ENCODE measurements at places on chromosomes 2 and 18.
A peak's percentile ranks its signal among the peaks of the same experiment; 100 is the strongest.

- DNase-seq: no peak
These were observed 219.3 kb upstream of the TNP1 start for GRCh38 chr2:217079165-217079564.

GRCh38 chr2:239275847-239276831, 124.7 kb downstream of the HDAC4 start:
- no peak for DNase-seq

DNA sequence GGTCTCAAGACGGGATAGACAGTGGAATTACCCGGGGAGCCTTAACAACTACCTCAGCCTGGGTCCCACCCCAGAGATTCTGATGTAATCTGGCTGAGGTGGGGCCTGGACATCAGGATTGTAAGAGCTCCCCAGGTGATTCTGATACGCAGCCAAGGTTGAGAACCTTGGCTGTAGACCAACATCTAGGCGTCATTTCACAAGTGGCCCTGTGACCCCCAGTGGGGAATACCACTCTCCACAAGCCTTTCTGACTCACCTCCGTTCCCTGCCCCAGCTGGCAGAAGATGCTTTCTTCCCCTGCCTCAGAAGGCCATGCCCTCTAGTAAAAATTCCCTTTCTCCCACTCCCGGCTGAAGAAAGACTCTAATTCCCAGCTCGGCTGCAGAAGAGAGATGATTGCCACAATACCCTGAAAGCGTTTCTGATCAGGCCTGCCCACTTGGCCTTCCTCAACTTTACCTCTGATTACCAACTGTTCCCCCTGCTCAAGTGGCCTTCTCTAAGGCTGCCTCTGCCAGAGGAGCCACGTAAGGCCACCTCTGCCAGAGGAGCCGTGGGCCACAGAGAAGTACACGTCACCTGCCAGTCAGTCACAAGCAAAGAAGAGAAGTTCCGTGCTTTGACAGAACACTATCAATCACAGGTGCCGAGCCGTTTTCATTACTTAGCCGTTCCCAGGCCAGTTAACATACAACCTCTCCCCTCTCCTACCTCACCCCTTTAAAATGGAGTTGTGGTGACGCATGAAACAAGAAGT, 116.8 kb upstream of the PKDCC start:
- no peak for DNase-seq

- DNase-seq: no peak
These were observed 7.2 kb downstream of the BABAM2 start for GRCh38 chr2:27897717-27898116.

- DNase-seq: no peak
These were observed 8.9 kb downstream of the ADAM23 start for GRCh38 chr2:206452242-206452641.

GRCh38 chr2:227205701-227206100, 41.3 kb downstream of the COL4A3 start:
- DNase-seq: no peak

- no peak for DNase-seq
These were observed 132.3 kb downstream of the CAMKMT start for GRCh38 chr2:44494006-44494405.

- no peak for DNase-seq
These were observed 24.3 kb downstream of the STAT4 start for GRCh38 chr2:191126386-191127085.

- DNase-seq: no peak
These were observed 2.9 kb downstream of the NEDD4L start for GRCh38 chr18:58046794-58047555.

DNA sequence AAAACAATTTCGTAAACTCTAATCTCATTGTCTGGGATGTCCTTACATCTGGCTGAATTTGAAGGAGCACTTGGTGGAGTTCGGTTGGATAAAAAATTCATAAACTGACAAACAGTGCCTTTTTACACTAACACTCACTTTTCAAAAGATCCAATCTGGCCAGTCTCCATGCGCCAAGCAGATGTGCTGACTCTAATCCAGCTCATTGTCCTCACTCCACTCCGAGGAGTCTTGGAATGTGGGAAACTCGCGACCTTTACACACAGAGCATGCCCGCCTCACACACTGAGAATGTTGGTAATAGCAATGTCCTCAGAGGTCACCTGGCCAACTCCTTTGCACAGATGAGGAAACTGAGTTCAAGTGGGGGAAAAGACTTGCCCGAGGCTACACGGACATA, 66.8 kb downstream of the XDH start:
- no peak for DNase-seq

DNA sequence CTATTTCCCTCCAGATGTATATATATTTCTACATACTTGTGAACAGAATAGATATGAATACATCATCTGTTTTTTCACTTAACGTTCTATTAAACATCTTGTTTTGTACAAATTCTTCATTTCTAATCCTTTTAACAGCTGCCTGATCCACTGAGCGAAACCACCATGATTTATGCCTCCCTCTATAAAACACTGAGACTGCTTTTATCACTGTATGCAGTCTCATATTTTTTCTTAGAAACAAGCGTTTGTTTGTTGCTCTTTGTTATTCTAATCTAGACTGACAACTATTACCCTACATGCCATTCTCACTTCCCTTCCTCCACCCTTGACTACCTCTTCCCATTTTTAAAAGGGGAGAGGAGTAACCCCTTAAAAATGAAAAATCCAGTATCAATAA, 88.2 kb downstream of the DTNB start:
- DNase-seq: no peak

DNA sequence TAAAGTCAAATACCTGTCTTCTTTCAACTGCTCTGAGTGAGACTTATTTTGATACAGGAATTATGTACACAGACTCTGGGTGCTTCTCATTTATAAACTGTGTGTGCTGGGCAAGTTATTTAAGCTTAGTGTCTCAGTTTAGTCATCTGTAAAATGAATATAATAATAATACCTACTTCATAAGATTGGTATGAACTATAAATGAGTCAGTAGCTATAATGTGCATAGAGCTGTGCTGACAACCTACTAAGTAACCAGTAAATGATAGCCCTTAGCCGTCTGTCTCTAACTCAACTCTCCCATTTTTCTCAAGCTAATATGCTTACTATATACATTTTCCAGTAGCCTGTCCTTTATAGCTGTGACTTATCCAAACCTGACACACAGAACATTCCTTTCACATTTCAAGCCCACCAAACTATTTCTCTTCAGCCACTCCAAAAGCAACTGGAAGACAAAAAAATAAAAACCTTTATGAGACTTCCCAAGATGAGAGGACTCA, 319.8 kb downstream of the ETAA1 start:
- DNase-seq: no peak

DNA sequence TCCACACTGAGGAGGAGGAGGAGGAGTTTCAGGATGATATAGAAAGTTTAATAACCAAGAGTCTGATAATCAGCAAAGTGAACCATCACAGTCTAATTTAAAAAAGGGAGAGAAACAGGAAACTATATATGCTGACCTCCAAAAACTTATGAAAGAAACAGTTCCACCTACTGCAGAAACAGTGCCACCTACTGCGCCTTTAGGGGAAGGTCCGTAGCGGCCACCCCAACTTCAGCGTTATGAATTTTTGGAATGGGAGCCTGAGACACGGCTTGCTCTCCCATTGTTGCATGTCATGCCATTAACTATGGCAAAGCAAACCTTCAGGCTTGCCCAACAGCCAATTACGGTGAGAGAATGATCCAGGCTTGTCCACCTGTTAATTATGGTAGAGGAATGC, 1719.2 kb upstream of the LRRTM1 start:
- DNase-seq: no peak

DNA sequence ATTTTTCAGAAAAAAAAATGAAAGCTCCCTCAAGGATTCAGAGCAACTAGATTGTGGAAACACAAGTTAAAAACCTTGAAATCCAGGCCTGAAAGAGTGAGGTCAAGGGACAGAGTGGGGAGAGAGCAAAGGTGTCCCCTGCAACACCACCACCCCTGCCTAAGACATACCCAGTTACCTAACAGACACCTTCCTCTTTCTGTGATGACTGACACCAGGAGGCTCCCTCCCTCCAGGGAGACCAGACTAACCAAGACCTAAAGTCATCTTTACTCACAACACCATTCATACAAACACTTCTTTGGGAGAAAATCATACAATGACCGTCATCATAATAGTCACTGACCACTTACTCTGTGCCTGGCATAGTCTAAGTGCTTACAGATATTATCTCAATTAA, 151.8 kb upstream of the NABP1 start:
- no peak for DNase-seq

DNA sequence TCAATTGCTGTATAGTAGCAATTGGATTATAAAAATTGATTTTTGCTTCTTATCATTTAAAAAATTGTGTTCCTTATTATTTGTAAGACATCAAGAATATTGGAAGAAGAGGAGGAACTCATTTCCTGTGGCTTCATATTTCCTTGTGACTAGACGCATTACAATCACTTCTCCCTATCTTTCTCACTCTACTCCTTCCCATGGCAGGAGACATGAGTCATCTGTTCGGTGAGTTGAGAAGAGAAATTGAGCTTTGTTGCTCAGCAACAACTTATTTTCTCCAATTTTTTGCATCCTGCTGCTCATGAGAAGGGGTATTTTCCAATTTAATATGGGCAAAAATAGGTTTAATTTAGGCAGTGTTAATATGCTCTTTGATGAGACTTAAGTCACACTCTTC, 1783.9 kb downstream of the SUCLG1 start:
- DNase-seq: no peak

DNA sequence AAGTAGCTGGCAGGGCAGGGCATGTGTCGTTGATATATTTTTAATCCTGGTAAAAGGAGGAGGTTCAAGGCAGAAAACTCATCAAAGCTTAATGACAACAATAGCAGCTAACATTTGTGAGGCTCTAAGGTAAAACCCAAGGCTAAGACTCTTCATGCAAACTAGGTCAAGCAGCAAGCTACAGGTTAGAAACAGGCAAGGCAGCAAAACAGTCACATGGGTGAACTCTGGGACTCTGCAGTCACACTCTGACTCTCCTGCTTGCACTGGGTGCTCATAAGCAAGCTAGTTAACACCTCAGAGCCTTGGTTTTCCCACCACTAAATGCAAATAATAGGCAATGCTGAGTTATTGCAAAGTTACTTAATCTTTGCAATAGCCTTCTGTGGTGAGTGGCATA, 7.9 kb downstream of the IL1RN start:
- DNase-seq: no peak

GRCh38 chr2:138469411-138469810, 32.2 kb upstream of the SPOPL start:
- no peak for DNase-seq

GRCh38 chr2:215190588-215190987, 52.2 kb upstream of the ABCA12 start:
- DNase-seq: no peak

GRCh38 chr18:5543036-5543680, 639 bp downstream of the EPB41L3 start:
- no peak for DNase-seq

DNA sequence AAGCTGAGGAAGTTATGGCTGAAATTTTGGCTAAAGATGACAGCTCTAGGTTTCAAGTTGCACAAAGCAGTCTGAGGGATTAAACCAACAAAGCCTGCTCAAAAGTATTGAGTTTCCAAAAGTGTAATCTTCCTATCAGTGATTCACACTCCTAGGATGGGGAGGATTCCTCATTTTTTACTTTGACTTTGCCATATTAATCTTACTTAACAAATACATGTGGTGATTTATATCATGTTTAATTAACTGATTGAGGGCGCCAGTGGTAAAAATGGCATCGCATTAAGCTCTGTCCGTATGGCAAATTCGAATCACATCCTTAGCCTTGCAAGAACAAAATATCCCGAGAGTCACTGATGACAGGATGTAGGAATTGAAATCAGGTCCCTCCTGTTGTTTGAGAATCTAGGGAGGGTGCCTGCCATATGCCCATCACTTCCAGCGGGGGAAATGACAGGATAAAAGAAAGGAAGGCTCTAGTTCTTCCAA, 78.1 kb upstream of the ETAA1 start:
- DNase-seq: no peak

GRCh38 chr2:239267288-239267951, 133.4 kb downstream of the HDAC4 start:
- peak; percentile 95 for DNase-seq

- DNase-seq: no peak
These were observed 41.2 kb downstream of the AGFG1 start for GRCh38 chr2:227513113-227513512.

DNA sequence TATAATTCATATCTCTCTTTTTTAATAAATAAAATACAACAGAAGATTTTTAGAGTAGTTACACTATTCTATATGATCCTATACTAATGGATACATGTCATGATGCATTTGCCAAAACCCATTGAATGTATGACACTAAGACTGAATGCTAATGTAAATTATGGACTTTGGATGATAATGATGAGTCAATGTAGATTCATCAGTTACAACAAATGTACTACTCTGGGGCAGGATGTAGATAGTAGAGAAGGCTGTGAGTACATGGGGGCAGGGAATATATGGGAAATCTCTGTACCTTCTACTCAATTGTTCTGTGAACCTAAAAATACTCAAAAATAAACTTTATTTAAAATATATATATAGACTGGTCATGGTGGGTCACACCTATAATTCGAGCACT, 45.6 kb upstream of the NEDD4L start:
- DNase-seq: no peak

GRCh38 chr2:164252568-164253287, 368.6 kb downstream of the GRB14 start:
- DNase-seq: no peak

- DNase-seq: no peak
These were observed 806.1 kb upstream of the LRATD1 start for GRCh38 chr2:13826314-13826853.

- DNase-seq: no peak
These were observed 60.6 kb downstream of the LRP2 start for GRCh38 chr2:169301596-169302335.
